Stimulated activated CD4-positive, alpha-beta T cell treated with anti-CD3 and anti-CD28 coated beads, Interleukin-4, amount 100 ng/mL, for 4 hours (primary cell): ENCODE measurements at places on chromosomes 1 and 21.

- no peak for DNase-seq
These were observed 25.4 kb downstream of the NUP210L start for GRCh38 chr1:154129391-154129970.

- DNase-seq, result no peak
These were observed 49.6 kb upstream of the NTPCR start for GRCh38 chr1:232900818-232901217.

DNA sequence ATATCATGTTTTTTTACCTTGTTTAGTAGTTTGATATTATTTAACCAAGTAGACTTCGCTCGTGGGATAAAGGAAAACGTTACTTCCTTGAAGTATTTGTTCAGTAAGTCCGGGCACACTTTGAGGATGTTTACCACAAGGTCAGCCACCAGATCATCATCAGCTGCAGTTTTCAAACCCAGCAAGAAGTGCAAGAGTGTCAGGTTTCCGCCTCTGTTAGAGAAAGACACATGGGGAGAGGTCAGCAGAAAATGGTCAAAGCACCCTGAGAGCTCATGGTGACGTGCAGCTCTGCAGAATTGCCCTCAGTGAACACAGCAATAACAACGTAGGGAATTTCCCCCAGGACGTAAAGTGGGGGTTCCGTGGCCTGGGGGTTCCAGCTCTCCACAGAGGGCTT, 24.4 kb downstream of the URB1 start:
- DNase-seq, result no peak

GRCh38 chr1:172453153-172453545, 9.3 kb upstream of the PIGC start:
- DNase-seq, result no peak

GRCh38 chr1:12503709-12504108, 114.3 kb downstream of the DHRS3 start:
- DNase-seq, result no peak

DNA sequence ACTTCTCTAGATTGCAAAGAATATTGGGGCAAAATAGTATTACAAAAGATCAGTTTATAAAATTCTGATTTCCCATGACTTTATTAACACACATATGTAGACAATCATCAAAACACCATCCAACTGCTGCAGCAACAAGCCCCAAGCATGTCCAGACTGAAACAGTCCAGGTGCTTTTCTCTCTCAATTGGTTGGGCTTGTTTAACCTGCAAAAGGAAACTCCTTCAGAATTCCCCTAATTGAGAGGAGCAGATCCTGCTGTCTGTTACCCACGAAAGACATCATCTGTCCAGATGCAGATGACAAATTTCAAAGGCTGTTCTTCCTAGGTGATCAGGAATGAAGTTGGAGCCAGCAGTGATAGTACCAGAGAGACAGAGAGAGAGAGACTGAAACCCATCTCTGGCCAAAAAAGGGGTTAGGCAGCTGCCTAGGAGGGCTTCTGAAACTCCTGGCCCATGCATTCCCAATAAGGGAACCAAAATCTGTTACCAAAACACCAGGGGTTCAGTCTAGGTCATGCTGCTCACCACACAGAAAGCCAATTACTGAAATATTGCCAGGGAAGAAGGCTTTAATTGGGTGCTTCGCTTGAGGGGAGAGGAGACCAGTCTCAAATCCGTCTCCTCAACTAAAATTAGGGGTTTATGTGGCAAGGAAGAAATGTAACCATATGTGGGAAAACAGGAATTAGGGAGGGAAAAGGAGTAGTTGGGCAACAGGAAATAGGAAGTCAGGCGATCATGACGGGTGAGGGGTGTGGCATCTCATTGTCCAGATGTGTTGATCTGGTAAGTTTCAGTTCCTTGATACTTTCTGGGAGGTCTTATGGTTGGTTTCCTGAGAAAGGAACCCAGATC, 34.7 kb upstream of the RGL1 start:
- no peak for DNase-seq

- DNase-seq, result no peak
These were observed 363.8 kb downstream of the DISC1 start for GRCh38 chr1:231990388-231990787.

DNA sequence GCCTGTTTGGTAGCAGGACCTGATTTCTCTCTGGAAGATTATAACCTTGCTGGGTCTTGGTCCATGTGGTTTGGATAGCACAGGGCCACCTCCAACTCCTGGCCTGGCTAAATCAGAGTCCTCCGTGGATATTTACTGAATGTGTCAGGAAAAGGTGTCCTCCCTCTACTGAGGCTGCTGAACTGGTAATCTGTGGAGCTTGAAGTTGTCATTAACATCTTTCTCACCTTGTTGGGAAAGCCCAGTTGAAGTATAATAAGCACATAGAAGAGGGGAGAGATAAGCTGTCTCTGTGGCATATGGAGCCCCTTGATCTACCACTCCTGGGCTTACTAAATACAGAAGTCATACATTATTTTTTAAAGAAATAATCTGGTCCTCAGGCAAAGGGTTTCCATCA, 294.3 kb upstream of the B3GALT2 start:
- no peak for DNase-seq

DNA sequence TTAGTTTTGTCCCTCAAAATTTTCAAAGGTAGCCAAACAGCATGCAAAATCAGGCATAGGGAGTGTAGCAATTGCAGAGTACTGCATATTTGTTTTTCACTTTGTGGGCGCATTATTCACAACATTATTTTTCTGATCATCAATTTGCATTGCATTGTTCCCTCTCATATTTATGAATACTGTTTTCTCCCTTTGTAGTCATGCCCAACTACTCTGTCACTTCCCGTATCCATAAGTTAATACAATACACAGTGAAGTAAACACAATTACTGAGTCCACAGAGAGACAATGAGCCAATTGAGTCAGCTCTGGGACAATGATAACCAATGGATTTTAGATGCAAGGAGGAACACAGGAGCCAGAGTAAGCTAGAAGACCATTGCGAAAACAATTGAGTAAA, 944.0 kb upstream of the ADGRL4 start:
- no peak for DNase-seq

GRCh38 chr1:58108783-58109182, 437.7 kb downstream of the OMA1 start:
- no peak for DNase-seq

GRCh38 chr1:4880626-4881025, 226.2 kb downstream of the AJAP1 start:
- no peak for DNase-seq

DNA sequence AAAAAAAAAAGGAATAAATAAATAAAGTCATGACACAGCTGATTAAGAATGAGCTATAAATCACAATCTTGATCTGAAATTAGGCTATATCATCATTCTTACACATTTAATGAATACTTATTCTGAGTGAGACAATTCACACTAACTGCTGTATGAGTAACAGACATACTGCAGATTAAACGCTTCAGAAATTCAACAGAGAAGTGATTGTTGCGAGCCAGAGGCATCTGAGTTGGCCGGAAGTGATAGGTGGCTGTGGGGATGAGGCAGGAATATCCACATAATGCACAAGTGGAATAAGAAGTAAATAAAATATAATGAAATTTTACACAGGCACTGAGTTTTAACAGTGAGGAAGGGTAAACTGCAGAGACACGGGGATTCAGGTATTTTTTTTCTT, 142.4 kb downstream of the APP start:
- DNase-seq, result no peak

DNA sequence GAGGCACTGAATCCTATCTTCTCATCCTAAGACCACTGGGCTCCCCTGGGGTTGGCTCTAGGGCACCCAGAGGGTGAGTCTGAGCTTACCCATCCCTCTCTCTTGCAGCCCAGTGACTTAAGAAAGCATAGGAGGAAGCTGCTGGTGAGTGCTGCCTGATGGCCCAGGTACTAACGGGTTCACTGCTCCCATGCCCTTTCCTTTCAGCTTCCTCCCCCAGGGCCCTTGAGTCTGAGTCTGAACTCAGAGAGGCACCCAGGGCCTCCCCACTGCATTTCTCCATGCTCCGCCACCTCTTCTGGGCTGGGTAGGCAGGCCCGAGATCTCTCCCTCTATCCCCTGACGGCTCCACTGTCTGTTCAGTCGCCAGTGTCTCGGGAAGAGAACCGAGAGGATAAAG, 29.7 kb downstream of the PPFIA4 start:
- no peak for DNase-seq

DNA sequence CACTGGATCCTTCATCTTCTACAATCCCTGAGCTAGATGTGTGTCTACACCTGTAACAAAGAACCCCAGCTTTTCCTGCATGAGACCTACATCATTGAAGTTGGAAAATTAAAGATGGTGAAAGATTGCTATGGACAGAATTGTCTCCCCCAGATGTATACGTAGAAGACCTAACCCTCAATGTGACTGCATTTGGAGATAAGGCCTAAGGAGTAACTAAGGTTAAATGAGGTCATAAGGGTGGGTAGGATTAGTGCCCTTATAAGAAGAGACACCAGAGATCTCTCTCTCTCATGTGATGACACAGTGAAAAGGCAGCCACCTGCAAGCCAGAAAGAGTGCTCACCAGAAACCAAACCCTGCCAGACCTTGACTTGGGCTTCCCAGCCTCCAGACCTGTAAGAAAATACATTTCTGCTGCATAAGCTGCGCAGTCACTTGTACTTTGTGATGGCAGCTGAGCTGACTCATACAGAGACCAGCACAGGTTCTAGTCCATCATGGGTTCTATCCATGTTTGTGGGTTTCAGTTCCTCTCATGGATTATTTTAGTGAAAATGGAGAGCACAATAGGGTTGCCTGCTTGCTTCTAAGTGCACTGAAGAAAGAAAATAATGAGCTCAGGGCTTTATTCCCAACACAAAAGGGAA, 180.8 kb downstream of the TPR start:
- DNase-seq, result no peak

- DNase-seq, result no peak
These were observed 5.0 kb upstream of the GPR137B start for GRCh38 chr1:236137285-236137852.

GRCh38 chr1:228939001-228939691, 203.9 kb downstream of the RHOU start:
- DNase-seq, result no peak

DNA sequence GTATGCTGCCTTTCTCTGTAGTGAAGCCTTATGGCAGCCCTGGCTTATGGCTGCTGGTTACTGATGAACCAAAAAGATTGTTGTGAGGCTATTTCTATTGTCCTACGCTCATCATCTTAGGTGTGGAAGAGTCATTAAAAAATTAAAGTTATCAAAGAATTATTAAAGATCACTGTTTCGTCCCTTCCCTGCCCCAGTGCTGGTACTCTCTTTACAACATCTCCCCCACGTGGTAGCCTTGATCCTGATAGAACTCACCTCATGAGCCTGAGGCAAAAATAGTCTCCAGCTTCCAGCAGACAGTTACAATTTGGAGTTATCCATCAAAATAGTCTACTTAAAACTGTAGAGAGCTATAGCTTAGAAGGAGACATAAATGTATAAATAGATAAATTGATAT, 201.5 kb downstream of the S1PR1 start:
- DNase-seq, result no peak

DNA sequence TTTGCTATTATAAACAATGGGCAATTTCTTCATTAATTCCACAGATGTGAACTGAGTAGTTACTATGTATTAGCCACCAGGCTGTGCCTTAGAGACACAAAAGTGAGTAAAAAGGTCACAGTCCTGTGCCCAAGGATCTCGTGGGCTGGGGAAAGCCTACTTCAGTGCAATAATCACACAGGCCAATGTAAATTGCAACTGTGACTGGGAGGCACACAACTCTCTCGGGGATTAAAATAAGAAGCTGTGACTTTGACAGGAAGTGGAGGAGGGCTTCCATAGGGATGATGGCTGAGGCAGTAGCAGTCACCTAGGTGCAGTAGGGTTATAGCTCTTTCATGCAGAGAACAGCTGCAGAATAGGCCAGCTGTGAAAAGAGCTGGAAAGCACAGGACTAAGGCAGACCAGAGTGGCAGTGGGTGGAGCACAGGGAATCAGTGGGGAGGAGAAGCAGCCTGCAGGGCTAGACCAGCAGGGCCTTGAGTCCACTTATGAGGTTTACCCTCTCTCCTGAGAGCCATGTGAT, 121.9 kb downstream of the MAB21L3 start:
- no peak for DNase-seq

DNA sequence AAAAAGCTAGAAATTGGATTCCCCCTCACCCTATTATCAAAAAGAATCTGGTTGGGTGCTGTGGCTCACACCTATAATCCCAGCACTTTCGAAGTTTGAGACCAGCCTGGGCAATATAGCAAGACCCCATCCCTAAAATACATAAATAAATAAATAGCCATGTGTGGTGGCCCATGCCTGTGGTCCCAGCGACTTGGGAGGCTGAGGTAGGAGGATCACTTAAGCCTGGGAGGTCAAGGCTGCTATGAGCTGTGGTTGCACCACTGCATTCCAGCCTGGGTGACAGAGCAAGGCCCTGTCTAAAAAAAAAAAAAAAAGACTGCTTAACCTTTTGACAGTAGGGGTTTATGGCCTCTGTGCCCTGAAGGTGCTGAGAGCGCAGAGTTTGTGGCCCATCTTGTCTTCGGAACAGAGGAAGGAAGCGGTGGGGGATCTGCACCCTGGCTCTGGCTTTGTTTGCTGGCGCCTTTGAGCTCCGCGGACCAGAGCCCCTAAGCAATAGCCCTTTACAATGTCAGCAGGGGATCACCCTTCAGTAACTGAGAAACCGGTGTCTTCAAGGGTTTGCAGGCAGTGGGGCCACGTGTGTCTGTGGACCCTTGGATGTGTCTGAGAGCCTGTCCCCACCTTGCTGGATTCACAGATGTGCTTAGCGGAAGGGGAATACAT, 22.1 kb downstream of the SLC2A7 start:
- DNase-seq, result no peak

GRCh38 chr1:20672265-20672632, 11.1 kb upstream of the DDOST start:
- no peak for DNase-seq

DNA sequence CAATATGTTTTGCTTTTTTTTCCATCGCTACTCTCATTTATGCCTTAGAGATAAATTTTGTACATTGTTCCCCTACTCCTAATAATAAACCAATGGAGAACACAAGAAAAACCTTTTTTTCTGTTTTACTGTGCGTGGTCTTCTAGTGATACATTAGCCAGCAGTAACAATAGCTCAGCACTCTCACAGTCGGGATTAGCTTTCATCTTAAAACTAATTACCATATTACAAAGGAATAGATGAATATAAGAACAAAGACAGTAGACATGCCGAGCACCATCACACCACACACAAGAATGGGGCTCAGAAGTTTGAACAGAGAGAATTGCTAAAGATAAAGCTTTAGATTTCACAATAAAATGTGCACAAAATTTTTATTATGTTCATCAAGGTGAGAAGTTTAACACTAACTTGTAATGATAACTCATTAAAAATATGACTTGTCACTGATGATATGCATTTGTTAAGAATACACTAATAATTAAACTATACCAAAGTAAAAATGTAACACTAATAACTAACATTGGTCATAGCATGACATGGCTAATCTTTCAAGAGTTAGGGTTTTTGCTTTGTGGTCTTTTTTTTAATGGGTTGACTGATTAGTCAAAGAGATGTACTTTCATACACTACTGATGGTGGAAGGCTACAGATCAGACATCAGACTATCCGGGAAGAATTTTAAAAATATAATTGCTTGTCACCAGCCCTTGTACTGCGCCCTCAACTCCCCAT, 61.8 kb downstream of the EXTL2 start:
- no peak for DNase-seq
